ENCODE measurements at places on chromosomes 7 and 10. TPM values are rescaled to one million over a fixed set of nuclear protein-coding genes. Genes with fewer than 3 reads are reported as not detected.

DNA sequence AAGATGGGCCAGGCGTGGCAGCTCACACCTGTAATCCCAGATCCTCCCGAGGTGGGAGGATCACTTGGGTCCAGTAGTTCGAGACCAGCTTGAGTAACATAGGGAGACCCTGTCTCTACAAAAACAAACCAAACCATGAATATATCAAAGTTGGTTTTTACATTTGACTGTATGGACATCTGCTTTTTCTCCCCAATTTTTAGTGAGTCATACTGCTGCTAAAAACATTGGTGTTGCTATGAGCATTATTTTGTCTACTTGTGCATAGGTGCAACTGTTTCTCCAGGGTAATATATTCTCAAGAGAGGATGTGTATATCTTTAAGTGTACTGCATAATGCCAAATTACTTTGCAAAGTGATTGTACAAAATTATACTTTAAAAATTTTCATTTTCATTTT lies 769 bp upstream of the TMEM248 start:
- DNase-seq = no peak

- DNase-seq = no peak
These were observed 31.7 kb upstream of the HERPUD2 start for GRCh38 chr7:35726654-35727053.

- DNase-seq = no peak
These were observed 36.7 kb downstream of the GNG11 start for GRCh38 chr7:93958216-93958615.

- DNase-seq = no peak
These were observed 1421.2 kb upstream of the CELF2 start for GRCh38 chr10:9596368-9596920.

DNA sequence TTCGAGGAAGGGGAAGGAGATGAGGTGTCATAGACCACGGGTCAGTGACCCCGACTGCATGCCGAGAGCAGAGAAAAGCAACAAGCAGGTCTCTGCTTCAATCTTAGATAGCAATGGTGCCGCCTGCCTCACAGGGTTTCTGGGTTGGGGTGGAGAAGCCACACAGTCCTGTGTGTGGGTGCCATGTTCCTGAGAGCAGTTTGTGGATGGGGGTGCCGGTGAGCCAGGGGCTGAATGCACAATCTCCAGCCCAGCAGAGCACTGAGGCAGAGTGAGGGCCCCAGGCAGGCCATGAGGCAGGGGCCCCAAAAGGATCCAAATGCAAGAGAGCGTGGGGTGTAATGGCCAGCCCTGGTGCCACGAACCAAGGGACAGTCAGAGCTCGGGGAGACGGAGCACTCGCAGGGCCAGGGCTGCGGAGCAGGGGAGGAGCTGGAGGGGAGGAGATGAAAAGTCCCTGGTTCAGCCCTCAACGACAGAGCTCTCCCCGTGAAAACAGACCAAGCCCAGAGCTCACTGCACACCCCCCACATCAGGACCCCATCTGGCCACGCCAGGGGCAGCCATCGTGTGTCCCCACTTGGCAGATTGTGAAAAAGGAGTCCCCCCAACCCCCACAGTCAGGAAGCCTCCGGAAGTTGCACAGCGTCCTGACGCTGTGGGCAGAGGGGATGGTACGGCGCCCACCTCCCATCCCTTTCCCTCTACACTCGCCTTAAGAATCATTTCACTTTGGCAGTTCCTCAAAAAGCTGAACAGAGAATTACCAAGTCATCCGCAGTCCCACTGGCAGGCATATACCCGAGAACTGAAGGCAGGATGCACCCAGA lies 19.9 kb downstream of the WDR86 start:
- no peak for DNase-seq

- DNase-seq = no peak
These were observed 398 bp downstream of the DENND11 start for GRCh38 chr7:141701489-141702046.

- no peak for DNase-seq
These were observed 1.6 kb downstream of the C7orf25 start for GRCh38 chr7:42910306-42910705.

DNA sequence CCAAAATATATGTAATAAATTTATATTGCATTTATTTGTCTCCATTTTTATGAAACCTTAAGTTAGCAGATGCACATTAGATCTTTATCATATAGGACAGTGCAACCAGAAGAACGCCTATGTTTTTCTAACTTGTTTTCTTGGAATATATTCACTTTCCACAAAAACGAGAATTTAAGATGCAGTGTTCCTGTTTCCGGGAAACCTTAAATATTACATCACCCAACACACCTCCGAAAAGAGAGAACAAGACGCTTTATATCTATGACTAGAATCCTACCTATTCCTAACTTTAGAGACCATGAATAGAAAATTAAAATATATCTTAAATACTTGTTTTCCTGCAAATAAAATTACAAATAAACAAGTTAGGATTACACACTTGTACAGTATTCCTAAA lies 1.9 kb downstream of the EZH2 start:
- DNase-seq = no peak

DNA sequence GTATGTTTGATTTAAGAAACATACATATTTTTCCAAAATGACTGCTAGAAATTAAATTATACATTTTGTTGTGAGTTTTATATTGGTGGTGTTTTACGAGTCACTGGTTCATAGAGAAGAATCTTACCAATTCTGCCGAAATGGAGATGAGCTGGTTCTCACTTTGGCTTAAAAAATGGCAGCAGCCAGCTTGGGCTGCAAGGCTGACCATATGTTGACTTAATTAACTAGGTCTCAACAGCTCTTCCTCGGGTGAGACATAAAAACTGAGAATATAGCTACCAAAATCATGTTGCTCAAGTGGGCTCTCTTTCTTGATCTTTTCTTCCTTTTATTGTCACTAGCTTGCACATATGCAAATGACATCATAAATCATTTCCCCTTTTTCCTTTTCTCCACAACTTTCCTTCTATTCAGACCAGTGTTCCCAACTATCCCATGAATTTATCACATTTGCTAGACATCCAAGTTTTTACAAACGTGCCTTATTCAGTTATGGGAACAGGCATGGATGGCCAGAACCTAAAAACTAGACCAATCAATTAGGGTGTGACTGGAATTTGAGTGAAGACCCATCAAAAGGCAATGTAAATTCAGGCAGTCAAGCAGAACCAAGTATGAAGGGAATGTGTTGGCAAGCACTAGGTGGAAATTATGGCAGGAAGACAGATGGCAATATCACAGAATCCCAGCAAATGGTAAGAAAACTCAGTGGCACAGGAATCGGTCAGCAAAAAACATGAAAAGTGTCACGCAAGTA lies 6.4 kb upstream of the TSPAN12 start:
- no peak for DNase-seq

GRCh38 chr7:43058271-43059066 lies 54.0 kb upstream of the HECW1 start:
- no peak for DNase-seq

DNA sequence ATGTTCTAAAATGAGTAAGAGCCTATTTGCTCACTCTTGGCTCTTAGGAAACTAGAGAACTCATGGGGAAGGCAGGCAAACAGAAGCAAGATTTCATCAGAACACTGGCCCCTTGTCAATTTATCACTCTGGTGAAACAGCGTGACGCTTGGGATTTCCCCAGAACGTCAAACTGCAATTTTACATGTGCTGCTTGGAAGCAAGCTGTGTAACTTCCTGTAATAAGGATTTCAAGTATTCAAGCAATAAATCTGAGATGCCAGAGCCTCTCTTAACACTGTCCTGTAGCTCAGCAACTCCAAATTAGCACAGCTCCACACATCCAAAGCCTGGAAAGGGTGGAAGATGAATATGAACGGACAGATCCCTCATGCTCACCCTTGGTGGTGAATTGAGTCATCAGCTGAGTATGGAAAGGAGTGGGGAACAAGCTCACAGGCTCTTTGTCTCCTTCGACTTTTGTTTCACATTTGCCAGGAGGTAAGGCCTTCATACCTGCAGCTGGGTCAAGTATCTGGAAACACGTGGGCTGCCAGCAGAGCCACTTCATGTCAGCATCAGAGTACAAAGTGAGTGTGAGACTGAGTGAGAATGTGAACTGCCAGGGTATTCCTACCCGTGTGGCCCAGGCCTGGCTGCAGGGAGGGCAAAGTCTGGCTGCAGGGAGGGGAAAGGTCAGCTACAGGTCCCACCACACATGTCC lies 140.4 kb upstream of the NAMPT start:
- no peak for DNase-seq

- DNase-seq = no peak
These were observed 2.0 kb upstream of the ACTA2 start for GRCh38 chr10:88954458-88955083.

DNA sequence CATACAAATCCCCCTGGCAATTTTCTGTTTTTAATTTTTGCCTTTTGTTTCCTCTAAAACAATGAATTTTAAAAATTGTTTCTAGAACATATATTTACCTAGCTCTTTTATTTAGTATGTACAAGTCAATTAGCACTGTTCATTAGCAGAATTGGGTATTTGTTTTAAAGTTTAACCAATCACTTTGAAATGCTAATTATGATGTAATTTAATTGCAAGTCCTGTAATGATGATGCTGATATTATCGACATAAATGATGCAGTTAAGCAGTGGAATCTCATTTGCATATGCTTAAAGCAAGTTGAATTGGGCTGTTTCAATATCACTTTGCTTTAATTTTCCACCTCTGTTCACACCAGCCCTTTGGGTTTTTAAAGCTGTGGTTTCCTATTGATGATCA lies 2.7 kb downstream of the FOXP2 start:
- no peak for DNase-seq

DNA sequence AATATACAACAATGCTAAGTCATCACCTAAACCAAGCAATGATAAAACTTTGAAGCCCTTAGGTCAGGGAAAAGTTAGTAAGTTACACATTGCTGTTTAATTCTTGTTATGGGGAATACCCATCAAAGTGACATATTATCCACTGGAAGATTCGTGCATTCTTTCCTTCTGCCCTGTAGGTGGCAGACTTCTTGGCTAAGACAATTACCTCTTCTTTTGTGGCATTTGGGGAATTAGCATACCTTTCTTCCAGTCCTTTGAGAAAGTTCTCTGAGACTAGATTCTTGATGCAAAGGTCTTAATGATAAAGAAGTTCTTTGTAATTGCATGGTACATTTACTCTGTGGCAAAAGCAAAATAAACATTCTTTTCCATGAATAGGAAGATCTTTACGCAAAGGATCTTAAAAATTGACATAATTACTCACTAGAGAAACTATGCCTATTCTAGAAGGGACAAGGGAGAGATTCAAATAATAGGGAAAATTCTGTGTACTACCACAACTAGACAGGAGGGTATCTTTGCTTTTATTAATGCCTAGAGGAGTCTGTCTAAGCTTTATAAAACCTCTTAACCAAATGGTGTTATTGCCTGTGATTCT lies 395.9 kb downstream of the GRM8 start:
- DNase-seq = peak; percentile 1

- no peak for DNase-seq
These were observed 29.6 kb downstream of the GLI3 start for GRCh38 chr7:42207420-42207819.

DNA sequence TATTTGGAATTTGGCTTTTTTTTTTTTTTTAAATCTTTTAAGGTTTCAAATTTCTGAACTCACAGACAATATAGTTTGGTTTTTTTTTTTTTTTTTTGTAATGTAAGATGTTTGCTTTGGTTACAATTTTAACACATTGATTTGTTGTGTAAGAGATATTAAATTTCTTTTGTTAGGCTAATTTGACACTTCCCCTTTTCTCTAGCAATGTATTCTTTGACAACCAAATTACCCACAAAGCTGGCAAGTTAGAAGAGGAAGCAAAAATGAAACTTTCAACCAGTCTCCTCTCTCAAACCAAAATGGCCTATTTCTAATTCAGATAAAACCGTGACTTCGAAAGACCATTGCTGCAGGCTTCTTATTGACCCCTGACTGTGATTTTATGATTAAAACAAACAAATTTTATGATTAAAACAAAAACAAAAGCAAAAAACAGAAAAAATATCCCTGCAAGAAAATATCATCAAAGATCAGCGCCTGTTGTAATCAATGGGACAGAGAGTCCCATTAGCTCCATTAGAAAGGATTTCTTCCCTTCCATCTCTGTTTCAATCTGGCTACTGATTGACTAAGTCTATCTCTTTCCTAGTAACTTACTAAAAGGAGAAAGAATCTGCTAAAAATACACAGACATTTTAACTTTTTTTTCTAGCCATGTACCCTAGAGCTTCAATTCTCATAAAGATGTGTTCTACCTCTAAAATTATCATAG lies 489.2 kb downstream of the MDFIC start:
- no peak for DNase-seq

GRCh38 chr7:131861620-131862346 lies 305.4 kb upstream of the PODXL start:
- no peak for DNase-seq

DNA sequence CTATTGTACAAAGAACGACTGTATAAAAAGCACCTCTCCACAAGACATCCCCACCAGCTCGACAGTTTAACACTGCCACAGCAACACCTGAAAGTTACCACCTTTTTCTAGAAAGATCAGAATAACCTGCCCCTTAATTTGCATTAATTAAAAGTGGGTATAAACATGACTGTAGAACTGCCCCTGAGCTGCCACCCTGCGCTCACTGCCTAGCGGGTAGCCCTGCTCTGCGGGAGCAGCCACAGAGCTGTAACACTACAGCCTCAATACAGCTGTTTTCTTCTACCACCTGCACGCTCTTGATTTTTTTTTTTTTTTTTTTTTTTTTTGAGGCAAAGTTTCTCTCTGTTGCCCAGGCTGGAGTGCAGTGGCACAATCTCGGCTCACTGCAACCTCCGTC lies 140.9 kb downstream of the PARD3 start:
- no peak for DNase-seq

- no peak for DNase-seq
These were observed 288.0 kb upstream of the PITRM1 start for GRCh38 chr10:3460420-3461128.

The FBXO24 gene
- 0.31 TPM for polyA plus RNA-seq

The MSMB gene
- 1.3 TPM for polyA plus RNA-seq

The HECW1 gene
- polyA plus RNA-seq = not detected

The PVRIG gene
- polyA plus RNA-seq = not detected

The ASB13 gene
- polyA plus RNA-seq = 9.3 TPM

The SLC26A3 gene
- 0.30 TPM for polyA plus RNA-seq

The FAM131B gene
- not detected for polyA plus RNA-seq

The MMD2 gene
- polyA plus RNA-seq = not detected

All from HepG2 (cell line).